Lung microvascular endothelial cell (primary cell): ENCODE measurements at places on chromosomes 12 and 14. TPM values are rescaled to one million over a fixed set of nuclear protein-coding genes. Genes with fewer than 3 reads are reported as not detected.

Gene ACVRL1
- total RNA-seq = 293 and 393 TPM in 2 replicates

Gene SLC7A8
- 0.44 TPM in 1 of 2 replicates, not detected in the other for total RNA-seq

DNA sequence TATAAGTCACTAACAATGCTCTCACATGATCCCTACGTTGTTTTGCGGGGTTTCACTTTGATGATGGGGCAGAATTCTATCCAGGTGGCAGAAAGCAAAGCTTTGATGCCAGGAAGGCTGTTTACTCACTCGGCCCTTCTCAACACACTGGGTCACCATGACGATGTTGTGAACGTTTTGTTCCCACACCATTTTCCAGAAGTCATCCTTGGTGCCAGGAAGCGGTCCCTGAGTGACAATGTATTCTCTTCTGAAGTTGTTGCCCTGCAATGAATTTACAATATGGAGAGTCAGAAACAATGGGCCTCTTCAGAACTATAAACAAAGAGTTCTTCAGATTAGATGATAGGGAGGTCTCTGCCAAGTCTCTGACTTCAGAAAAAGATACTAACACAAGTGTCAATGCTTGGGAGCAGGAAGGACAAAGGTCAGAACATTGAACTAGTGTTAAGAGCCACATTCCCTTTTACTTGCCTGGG is 101.3 kb downstream of the PTPRB start:
- peak; percentile 97 for DNase-seq

DNA sequence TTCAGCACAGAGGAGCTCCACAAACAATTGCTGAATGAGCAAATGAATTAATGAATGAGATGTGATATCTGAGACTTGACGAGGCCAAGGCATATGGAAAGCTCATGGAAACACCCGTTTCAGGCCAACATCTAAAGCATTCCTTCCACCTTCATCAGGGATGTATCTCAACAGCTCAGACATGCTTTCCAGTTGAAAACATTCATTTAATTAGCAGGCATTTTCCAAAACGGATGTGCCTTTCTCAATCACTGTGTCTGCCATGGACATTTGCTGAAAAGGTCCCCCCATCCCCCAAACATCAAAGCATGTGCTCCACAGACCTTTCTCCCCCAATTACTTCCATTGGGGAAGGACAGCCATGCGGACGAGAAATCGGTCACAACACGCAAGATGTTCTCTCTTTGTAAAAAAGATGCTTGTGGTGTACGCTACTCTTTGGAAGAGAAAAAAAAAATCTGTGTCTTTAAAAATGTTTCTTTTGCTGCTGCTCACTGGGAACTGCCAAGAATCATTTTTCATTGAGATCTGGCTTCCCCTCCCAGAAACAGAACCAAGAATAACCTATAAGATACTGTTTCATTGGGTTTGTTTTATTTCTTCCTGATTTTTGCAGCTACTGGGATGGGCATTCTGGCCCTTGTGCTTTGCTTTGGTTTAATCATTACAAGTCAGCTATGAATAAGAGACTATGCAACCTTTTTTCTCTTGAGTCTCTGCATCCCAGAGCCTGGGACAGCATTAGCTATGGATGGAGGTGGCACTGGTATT is 528.2 kb downstream of the MED13L start:
- no peak for DNase-seq

Gene LRRIQ1
- under 0.01 TPM in 2 replicates for total RNA-seq

- peak; percentile 96 for DNase-seq
These were observed 6.4 kb downstream of the SSH1 start for GRCh38 chr12:108850854-108851573.

GRCh38 chr12:106287364-106287763 is 15.2 kb upstream of the TCP11L2 start:
- DNase-seq = no peak

DNA sequence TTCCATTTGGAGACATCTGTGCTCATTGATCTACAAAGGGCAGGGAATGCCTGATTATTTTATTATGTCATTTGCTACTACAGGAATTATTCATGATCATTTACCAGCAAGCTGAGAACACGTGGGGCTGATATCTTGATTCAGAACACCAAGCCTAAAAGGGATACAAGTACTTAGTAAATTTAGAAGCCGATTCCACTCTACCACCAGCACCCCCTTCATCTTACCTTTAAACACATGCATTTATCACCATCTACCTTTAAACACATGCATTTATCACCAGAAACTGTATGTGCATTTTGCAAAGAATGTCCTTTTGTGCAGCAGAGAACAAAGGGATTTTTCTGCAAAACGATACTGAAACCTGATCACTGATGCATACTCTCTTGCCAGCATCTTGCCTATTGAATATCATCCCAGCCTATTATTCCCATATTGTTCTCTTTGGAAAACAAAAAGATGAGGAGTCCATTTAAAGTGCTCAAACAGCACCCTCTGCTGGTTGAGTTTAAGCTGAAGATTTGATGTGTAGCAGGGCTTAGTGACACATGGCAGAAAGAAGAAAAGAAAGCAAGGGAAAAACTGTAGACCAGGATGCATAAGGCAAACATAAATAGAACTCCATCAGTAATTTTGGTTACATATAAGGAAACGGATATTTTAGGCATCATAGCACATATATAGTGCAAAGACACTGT is 132.6 kb upstream of the PLEKHG7 start:
- peak; percentile 93 for DNase-seq
